ENCODE measurements at places on chromosomes 7 and 10.
A peak's percentile ranks its signal among the peaks of the same experiment; 100 is the strongest.

- DNase-seq, result no peak
Observed at GRCh38 chr10:43796781-43797180, 148.1 kb upstream of the ZNF32 start.

DNA sequence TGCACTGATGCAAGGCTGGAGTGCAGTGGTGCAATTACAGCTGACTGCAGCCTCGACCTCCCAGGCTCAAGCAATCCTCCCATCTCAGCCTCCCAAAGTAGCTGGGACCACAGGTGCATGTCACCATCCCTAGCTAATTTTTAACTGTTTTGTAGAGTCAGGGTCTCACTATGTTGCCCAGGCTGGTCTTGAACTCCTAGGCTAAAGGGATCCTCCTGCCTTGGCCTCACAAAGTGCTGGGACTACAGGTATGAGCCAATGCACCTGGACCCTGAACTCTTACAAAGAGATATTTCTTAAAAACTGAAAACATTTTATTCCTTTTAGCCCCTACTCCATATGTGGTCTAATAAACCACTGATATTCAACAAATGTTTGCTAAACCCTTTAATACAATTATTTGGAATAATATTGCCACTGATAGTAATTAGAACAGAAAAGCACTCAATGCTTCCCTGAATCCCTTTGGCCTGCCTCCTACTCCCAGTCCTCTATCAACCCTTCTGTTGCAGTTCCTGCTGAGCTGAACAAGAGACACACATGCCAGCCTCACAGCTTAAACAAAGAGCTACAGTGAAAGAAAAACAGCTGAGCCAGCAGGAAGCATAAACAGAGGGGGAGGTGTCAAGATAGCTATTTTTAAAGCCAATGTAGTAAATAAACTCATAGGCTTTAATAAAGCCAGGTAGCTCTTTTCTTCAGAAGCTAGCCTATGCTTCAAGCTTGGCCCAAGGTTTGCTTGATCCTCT, 7.0 kb upstream of the GNAI1 start:
- DNase-seq, result peak; percentile 68

GRCh38 chr7:104983076-104983577, 30.9 kb upstream of the KMT2E start:
- DNase-seq, result no peak

DNA sequence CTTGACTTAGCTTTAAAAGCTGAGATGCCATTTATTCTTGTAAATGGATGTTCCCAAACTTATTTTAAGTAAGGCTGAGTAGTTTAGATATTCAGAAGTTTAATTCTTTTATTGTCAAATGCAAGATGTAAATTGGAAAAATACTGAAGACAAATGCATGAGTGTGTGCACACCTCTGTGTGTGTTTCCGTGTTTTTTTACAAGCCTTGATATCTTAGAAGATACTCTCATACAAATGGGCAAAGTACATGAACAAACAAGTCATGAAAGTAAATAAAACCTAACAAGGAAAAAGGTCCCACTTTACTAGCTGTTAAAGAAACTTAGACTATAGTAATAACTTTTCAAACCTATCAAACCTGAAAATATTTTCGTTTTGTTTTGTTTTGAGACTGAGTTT, 29.0 kb downstream of the ACSL5 start:
- DNase-seq, result no peak

DNA sequence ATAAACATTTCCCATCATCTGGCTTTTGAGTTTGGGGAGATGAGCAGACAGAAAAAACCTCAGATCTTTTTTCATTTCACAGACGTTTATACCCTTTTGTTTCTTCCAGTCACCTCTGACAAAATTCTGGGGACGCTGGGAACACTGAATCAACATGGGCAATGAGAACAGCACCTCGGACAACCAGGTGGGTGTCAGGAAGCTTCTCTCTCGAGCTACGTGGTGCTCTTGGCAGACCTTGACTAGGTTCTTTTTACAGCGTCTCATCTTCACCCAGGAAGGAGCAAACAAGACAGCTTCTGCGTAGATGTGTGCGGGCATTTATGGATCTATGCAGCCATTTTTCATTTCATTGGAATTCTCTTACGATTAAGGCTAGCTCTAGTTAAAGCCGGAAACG, 32.9 kb downstream of the TACC2 start:
- no peak for DNase-seq

DNA sequence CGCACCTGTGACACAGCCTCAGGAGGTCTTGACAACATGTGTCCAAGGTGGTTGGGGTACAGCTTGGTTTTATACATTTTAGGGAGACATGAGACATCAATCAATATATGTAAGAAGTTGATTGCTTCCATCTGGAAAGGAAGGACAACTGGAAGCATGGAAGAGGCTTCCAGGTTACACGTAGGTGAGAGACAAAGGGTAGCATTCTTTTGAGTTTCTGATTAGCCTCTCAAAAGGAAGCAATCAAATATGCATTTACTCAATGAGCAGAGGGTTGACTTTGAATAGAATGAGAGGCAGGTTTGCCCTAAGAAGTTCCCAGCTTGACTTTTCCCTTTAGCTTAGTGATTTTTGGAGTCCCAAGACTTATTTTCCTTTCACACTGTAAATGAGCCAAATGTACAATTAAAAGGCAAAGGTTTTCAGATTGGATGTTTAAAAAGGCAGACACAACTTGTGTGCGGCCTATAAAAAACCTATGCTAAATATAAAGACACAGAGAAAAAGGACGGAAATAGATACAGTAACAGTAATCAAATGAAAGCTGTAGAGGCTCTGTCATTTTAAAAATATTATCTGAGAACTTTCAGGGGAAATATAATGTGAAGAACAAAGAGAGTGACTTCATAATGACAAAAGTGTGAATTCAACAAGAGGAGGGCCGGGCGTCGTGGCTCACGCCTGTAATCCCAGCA, 65.7 kb upstream of the LANCL2 start:
- DNase-seq, result no peak

GRCh38 chr10:133526957-133527588, at the start of gene CYP2E1:
CYP2E1 (plus strand) TSS chr10:133527363; CDS start chr10:133527396, 33 bp downstream.
- DNase-seq, result no peak

- no peak for DNase-seq
Observed at GRCh38 chr7:92785923-92786322, 50.5 kb downstream of the CDK6 start.

- DNase-seq, result no peak
Observed at GRCh38 chr7:67478066-67478465, 481.4 kb downstream of the TYW1 start.

DNA sequence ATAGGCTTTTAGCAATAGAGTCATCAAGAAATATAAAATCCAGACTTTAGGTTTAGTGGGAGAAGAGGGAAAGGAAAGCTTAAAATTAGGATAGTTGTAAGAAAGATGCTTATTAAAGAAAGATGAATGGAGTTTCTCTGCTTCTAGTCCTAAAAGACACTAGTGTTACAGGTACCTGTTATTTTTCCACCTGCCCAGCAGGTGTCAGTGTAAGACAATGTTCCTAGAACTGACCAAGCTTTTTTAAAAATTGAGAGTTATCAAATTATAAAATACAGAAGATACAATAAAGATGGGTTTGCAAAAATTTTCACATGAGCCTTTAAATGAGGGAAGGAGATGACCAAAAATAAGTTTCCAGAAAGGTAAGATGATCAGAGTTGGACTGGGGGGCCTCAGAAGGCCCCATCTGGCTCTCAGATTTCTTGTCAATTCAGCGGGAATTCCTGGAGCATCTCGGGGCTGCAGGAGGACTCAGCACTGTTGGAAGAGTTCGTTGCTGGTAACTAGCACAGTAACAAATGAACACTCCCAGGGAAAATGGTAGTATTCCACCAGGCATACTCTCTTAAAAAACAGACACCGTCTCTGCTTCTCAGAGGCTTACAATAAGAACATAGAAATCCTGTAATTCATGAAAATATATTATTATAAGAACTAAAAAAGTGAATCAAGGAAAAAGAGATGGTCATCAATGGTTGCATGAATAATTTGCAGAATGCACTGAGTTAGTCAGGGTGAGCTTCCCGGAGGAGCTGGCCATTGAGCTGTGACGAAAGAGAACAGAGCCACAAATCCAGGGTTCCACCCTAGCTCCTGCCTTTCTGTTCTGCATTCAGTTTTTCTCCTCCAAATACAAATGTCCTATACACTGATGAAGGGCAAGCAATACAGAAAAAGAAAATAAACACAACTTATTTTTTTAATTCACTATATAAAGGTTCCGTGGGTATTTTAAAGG, 71.8 kb upstream of the PIK3CG start:
- no peak for DNase-seq

DNA sequence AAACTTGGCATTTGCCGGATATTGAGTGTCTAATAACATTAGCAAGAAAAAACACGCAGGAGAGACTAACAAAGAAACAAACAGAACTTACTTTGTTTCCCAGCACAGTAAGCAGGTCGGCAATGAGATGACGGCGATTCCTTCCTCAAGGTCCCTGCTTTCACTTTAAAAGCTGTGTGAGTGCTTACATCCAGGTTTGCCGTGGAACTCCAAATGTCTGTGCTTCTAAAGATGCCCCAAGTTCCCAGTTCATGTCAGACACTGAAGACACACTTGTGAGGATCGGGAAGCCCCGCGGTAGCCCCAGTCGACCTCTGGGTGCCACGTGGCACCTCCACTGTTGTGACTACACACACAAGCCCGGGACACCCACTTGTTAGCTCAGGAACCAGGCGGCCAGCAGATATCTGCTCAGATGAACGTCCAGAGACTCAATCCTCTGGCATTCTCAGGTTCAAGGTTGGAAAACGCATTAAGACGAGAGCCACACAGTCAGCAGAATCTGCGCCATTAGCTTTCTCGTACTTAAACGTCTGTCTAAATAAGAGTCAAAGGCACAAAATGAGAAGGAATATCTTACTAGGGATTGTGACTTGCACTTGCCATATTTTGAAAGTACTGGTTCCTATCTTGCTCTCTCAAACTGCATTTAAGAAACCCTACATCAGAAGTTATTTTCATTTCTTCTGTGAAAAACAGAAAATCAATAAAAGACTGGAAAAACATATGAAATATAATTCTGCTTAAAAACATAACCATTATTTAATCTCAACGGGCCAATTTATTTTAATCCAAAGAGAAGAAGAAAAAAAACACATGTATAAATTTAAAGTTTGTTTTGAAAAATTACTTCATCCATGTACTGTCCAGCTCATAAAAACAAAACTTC, 207.6 kb upstream of the KLF14 start:
- DNase-seq, result no peak

DNA sequence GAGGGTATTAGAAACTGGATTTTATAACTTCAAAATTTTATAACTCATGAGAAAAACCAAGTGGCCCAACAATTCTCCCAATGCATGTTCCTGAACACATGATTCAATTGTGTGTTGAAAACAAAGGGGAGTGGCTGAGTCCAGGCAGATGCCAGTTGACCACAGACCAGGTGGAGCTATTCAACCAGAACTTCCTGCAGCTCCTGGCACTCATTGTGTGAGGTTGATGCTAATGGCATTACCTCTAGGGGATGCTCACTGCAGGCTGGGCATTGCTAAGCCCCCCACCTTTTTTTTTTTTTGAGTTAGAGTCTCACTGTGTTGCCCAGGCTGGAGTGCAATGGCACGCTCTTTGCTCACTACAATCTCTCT, 20.3 kb downstream of the MYOF start:
- peak; percentile 45 for DNase-seq

- no peak for DNase-seq
Observed at GRCh38 chr10:100913470-100913865, 705 bp downstream of the SLF2 start.
